Suppressor macrophage treated with lipopolysaccharide for 4 hours (primary cell): ENCODE measurements at places on chromosomes 4 and X.

- DNase-seq, result no peak
These were observed 117.2 kb downstream of the GASK1B start for GRCh38 chr4:158055668-158056067.

DNA sequence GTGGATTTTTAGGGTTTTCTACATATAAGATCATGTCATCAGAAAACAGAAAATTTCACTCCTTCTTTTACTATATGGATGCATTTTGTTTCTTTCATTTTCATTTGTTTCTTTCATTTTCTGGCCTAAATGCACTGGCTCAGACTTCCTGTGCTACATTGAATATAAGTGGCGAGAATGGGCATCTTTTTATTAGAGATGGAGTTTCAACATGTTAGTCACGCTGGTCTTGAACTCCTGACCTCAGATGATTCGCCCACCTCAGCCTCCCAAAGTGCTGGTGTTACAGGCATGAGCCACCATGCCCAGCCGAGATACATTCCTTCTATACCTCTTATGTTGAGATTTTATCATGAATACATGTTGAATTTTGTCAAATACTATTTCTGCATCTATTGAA is 61.8 kb downstream of the BRWD3 start:
- DNase-seq, result peak; percentile 12

DNA sequence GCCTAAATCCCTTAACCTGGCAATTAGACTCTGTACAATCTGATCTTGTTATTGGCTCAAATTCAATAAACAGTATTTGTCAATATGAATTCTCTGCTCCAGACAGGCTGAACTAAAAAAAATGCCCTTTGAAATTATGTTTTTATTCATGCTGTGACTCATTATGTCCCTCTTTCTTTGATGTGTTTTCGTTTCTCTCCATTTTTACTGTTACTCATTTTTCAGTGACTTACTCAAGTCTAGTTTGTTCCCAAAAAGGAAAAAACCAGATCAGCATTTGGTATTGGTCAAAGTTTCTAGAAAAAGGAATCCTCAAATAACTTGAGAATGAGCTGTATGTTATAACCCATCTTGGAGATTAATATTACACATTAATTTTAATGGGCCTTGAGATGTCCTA is 40.4 kb downstream of the UNC5C start:
- peak; percentile 0 for DNase-seq

GRCh38 chrX:94662689-94663088 is 988.7 kb downstream of the FAM133A start:
- DNase-seq, result no peak

GRCh38 chrX:24202465-24203031 is 53.0 kb downstream of the ZFX start:
- DNase-seq, result no peak

GRCh38 chrX:49042581-49043219 is 457 bp downstream of the TFE3 start:
- DNase-seq, result no peak

DNA sequence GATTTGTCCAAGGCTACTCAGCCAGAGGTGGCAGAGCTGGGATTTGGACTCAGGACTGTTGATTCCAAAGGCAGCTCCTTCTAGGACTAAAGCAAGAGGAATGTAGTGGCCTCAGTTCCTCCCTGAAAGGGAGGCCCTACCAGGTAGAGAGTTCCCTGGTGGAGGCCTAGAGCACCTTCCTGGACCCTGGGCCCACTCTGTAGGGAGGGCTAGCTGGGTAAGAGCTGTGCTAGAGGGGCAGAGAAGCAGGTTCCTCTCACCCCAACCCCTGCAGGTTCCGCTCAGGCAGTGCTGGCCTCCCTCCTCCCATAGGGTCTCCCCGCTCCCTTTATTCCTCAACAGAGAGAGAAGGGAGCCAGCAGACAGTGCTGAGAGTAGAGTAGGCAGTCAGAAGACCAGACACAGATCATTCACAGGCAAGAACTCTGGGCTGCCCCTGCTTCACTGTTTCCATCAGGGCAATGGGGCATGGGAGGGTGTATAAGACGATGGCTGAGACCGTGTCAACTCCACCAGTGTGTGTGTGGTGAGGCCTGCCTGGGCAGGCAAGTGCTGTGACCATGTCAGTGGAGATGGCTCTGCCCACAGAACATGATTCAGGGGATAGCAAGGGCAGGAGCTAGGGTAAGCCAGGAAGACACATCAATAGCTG is 12.4 kb upstream of the PJA1 start:
- DNase-seq, result no peak

DNA sequence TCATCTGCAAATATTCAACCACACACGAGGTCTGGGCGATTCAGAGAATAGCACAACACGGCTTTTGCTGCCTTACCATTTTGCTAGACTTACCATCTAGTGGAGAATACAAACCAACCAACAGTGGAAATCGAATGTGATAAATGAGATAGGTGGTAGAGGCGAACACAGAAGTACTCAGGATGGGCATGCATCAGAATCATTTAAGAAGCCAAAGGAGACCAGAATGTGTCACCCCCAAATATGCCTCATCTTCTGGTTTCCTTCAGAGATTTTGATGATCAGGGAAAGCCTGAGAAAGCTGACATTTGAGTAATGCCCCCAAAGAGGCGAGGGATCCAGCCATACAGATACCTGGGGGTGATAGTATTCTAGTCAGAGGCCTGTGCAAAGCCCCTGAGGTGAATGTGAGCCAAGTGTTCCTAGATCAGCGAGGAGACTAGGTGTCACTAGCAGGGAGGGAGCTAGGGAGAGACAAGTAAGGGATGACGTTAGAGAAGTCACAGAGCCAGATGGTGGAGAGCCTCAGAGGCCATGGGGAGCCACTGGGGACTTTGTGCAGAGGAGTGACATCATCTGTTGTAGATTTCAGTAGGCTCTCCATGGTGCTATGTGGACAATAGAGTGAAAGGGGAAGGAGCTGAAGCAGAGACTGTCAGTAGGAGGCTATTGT is 1.7 kb downstream of the MTMR1 start:
- DNase-seq, result peak; percentile 65

GRCh38 chr4:27248829-27249228 is 388.2 kb downstream of the STIM2 start:
- no peak for DNase-seq

DNA sequence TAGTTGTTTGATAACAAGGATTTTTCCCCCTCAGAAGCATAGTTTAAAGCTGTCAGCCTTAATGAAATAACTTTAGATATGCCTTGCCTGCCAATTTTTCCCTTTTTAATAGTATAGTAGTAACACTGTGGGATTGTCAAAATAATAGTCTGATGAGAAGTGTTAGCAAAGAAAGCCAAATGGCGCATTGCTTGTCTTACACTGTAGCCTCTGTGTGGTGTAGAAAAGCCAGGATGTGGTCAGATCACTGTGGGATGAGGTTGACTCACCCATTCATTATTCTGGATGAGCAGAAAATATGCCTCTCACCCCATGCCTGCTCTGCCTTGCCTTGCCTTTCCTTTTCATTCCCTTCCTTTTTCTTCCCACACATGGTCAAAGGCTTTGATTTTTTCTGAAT is 257.8 kb upstream of the NRK start:
- DNase-seq, result no peak

- DNase-seq, result peak; percentile 77
These were observed 1.4 kb upstream of the SMAD1 start for GRCh38 chr4:145480257-145480656.

GRCh38 chrX:7283741-7284140 is 135.8 kb upstream of the PUDP start:
- no peak for DNase-seq

- DNase-seq, result no peak
These were observed 277.9 kb downstream of the CFAP299 start for GRCh38 chr4:80613470-80613869.

DNA sequence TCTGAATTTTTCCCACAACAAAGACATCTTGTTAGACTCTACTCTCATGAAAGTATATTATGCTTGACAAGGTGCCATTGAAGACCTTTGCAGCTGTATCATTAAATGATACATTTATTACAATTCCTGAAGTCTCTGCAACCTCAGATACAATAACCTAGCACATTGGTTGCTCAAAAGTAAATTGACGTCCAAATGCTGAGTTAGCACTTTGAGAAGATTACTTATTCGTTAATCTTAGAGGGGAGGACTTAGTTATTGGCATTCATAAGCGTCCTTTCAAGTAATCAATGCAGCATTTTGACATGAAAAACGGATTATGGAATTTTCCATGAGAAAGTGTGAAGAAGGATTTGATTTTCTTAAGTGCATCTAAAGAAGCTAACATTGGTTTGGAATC is 151.6 kb downstream of the ARSF start:
- no peak for DNase-seq

DNA sequence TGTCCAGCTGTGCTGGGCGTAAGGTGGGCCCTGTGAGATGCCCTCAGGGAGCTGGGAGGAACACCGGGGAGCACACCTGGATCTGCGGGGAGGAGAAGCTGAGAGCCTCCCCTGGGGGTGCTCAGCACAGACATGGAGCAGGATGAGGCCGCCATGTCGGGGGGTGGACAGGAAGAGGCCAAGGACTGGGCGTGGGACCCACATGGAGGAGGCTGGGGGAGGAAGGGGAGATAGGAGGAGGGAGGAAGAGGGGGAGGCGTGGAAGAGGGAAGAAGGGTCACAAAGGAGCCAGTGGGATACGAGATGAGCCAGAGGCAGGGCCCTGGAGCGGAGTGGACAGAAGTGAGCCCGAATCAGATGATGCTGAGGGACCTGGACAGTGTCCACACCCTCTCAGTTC is 66.3 kb downstream of the ZFYVE28 start:
- DNase-seq, result no peak
